Naive thymus-derived CD8-positive, alpha-beta T cell (primary cell): ENCODE measurements at places on chromosomes 1 and 21. TPM values are rescaled to one million over a fixed set of nuclear protein-coding genes. Genes with fewer than 3 reads are reported as not detected.

Gene ANGPTL1
- total RNA-seq = not detected

- no peaks in the 10 kb centered on the region for H3K4me1 ChIP-seq
- no peaks in the 10 kb centered on the region for H3K36me3 ChIP-seq
- no peak overlapping the region for H3K4me3 ChIP-seq
- no peak overlapping the region for H3K27ac ChIP-seq
- H3K27me3 ChIP-seq = no peaks in the 10 kb centered on the region
Measured at GRCh38 chr1:223617323-223618070, 48.0 kb downstream of the CAPN8 start.

DNA sequence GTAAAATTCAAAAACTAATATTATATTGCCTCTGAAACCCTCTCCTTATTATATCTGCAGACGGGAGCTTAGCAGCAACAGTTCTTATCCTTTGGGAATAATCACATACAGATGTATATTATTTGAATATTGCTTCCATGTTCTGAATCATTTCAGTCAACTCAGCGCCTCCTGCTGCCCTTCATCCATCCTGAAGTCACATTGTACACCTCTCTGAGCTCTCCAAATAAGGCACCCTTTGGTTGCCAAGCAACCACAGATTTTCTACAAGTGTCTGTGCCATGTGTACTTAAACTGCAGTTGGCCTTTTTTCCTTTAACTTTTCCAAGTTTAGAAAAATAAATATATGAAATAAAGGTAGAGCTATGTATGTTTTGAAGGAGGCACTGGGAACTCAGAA lies 384.3 kb downstream of the LRRIQ3 start:
- H3K36me3 ChIP-seq = no peaks in the 10 kb centered on the region
- DNase-seq = no peak
- no peaks in the 10 kb centered on the region for H3K4me1 ChIP-seq
- no peak overlapping the region for H3K27ac ChIP-seq
- H3K27me3 ChIP-seq = no peaks in the 10 kb centered on the region

DNA sequence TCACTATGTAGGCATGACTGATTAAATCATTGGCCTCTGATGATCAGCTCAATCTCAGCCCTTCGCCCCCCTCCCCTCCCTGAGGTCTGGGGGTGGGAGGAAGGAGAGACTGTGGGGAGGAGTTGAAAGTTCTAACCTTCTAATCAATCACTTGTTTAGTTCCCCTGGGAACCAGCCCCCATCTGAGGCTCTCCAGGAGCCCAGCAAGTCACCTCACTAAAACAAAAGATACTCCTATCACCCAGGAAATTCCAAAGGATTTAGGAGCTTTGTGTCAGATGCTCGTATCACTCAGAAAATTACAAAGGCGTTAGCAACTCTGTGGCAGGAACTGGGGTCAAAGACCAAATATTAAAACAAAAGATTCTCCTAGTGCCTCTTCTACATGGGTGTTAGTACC lies 21.6 kb downstream of the SYF2 start:
- no peak overlapping the region for H3K27ac ChIP-seq
- no peaks in the 10 kb centered on the region for H3K36me3 ChIP-seq
- H3K27me3 ChIP-seq = no peaks in the 10 kb centered on the region
- no peak for DNase-seq

- peak overlapping the region; percentile 76 for H3K4me3 ChIP-seq
- peak overlapping the region; percentile 29 for H3K27ac ChIP-seq
- DNase-seq = peak; percentile 13
- peaks cover 15% of the 10 kb centered on the region for H3K4me1 ChIP-seq
- no peaks in the 10 kb centered on the region for H3K36me3 ChIP-seq
Measured at GRCh38 chr1:212700892-212701819, 1.5 kb upstream of the BATF3 start.

- H3K4me1 ChIP-seq = no peaks in the 10 kb centered on the region
- no peak overlapping the region for H3K4me3 ChIP-seq
- no peaks in the 10 kb centered on the region for H3K36me3 ChIP-seq
- DNase-seq = no peak
Measured at GRCh38 chr1:210669951-210670350, 341.2 kb downstream of the HHAT start.

DNA sequence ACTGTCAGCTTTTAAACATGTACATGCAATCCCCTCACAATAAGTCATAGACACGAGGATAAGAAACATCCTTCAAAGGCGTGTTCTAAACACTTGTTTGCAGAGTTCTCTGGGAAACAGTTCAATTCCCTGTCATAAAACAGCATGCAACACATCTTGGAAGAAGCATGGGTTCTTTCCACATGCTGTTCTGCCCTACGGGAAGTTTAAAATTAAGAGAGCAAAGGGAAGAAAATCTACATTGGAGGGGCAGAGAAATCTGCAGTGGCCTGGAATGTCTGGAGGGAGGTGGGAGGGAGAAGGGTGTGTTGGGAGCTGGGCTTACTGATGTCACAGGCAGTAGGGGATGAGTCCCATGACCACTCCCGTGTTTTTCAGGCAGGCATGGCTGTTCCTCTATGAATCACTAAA lies 98.3 kb upstream of the SLC2A1 start:
- H3K4me3 ChIP-seq = no peak overlapping the region
- H3K36me3 ChIP-seq = no peaks in the 10 kb centered on the region
- peaks cover 7% of the 10 kb centered on the region for H3K27me3 ChIP-seq
- H3K4me1 ChIP-seq = peaks cover 16% of the 10 kb centered on the region
- no peak for DNase-seq

DNA sequence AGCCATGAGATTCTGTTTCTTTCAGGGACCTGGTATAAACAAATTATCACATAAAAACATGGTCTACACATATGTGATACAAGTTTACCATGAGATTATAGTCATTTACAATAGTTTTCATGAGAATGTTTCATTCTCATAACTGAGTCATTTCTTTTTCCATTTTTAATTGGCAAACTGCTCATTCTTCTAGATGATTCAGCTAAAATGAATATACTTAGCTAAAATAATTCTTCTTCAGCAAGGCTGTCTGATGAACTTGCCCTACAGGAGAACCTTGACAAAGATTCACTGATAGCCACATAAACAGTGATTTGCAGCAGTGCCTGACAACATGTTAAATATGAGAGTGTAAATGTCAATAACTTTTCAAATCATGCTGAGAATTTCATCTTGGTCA lies 253.2 kb downstream of the FMN2 start:
- no peak for DNase-seq
- no peaks in the 10 kb centered on the region for H3K36me3 ChIP-seq
- H3K4me1 ChIP-seq = no peaks in the 10 kb centered on the region
- no peak overlapping the region for H3K4me3 ChIP-seq

- no peak overlapping the region for H3K27ac ChIP-seq
- DNase-seq = no peak
- H3K4me3 ChIP-seq = no peak overlapping the region
- H3K4me1 ChIP-seq = no peaks in the 10 kb centered on the region
- no peaks in the 10 kb centered on the region for H3K36me3 ChIP-seq
- H3K27me3 ChIP-seq = peaks cover 3% of the 10 kb centered on the region
Measured at GRCh38 chr1:94719926-94720793, 100.0 kb upstream of the SLC44A3 start.

GRCh38 chr1:106753066-106753465 lies 303.4 kb upstream of the PRMT6 start:
- no peaks in the 10 kb centered on the region for H3K36me3 ChIP-seq
- H3K4me3 ChIP-seq = no peak overlapping the region
- no peaks in the 10 kb centered on the region for H3K4me1 ChIP-seq
- H3K27me3 ChIP-seq = no peaks in the 10 kb centered on the region
- no peak for DNase-seq

- H3K27ac ChIP-seq = no peak overlapping the region
- H3K4me1 ChIP-seq = no peaks in the 10 kb centered on the region
- H3K36me3 ChIP-seq = no peaks in the 10 kb centered on the region
- peaks cover 13% of the 10 kb centered on the region for H3K27me3 ChIP-seq
- no peak for DNase-seq
Measured at GRCh38 chr21:38097789-38098188, 159.0 kb upstream of the KCNJ15 start.
